ENCODE measurements at places on chromosomes 16 and 17.

GRCh38 chr16:49019081-49019633, 262.5 kb downstream of the CBLN1 start:
- peak; percentile 59 for DNase-seq

DNA sequence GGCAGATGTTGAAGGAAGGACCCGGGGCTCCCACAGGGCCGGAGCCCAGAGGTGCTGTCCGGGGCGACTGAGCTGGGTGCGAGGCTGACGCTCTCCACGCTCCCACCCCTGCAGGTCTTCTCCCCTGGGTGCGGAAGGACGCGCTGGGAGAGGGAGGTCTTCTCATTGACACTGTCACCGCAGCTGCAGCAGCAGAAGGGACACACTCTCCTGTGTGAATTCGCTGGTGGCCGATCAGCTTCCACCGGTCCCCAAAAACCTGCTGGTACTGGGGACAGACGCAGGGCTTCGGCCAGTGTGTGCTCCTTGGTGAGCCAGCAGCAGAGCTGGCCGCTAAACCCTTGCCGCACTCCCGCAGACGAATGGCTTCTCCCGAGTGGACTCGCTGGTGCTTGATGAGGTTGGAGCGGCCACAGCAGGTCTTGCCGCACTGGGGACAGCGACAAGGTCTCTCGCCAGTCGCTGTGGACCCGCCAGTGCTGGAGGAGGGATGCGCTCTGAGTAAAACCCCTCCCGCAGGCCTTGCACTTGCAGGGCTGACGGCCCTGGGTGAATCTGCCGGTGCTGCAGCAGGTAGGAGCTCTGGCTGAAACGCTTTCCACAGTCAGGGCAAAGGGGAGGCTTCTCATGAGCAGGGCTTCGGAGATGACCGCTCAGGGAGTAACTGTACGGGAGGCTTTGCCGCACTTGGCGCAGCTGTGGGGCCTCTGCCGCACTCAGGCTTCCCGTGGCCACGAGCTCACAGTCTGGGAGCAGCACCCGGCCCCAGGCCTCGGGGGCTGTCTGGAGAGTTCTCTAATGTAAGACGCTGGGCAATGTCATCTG, 6.2 kb downstream of the ZNF843 start:
- no peak for DNase-seq

DNA sequence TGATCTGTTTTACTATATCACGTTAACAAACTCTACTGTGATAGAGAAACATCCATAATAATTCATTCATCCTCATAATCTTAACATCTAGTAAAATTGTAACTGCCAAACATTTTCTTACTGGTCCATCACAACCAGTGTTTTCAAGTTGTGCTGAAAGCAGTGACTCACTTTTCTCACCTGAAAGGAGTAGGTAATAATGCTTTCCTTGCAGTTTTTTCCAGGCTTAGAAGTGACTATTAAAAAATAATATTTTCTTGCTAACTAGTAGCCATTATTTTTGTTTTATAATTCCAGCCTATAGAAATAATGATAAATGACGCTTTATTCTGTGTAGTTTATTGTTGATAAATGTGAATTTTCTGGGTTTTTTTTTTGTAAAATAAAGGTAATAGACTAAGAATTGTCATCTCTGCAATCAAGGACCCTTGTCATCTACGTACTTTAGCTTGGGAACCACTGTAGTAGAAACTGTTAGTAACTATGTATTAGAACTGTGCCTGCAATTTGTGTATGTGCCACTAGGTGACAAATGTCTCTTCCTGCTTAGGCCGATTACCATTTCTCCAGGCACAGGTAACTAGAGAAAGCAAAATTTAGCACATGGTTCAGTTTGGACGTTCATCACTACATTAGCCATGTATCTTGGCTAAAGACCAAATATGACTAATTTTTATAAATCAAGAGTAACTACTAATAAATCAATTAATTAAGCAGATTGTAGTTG, 409.4 kb upstream of the ERCC4 start:
- DNase-seq = no peak

GRCh38 chr17:74605361-74605760, 13.3 kb upstream of the CD300LD start:
- peak; percentile 63 for DNase-seq

- peak; percentile 10 for DNase-seq
These were observed 62.4 kb downstream of the STH start for GRCh38 chr17:46061435-46061834.

- DNase-seq = no peak
These were observed 45.3 kb downstream of the IL21R start for GRCh38 chr16:27447301-27447700.

DNA sequence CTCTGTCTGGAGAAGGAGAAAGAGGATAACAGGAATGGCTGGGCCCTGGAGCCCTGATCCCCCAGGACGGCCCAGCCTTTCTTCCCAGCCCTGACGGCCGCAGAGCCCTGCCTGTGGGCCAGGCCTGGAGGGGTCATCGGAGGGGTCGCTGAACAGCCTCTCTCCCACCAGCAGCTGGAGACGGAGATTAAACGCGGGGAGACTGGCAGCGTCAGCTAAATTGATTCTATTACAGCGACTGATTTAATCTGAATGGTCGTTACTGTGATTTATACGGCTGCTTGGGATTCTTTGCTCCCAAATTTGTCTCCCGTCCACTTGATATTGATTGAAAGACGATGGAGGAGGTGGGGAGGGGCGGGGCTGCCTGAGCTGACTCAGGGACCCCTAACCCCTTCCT, 7.1 kb upstream of the CDH15 start:
- DNase-seq = no peak

- DNase-seq = no peak
These were observed 38.3 kb upstream of the PRSS54 start for GRCh38 chr16:58332997-58333700.

DNA sequence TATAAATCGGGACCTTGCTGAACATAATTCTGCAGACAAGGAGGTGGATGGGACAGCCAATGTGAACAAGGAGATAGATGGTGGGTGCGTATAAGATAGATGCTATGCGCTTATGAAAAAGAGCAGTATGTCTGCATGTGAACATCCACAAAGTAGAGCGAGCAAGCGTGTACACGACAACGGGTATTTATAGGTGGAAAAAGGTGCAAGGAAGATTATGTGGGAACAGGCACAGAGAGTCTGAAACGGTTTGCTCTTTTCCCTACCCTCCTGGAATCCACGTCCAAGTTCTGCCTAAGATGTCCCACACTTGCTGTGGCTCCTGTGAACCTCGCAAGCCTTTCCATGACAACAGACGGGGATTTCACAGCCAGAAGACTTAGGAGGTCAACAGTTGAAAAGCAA, 43.0 kb downstream of the SNX11 start:
- DNase-seq = no peak

DNA sequence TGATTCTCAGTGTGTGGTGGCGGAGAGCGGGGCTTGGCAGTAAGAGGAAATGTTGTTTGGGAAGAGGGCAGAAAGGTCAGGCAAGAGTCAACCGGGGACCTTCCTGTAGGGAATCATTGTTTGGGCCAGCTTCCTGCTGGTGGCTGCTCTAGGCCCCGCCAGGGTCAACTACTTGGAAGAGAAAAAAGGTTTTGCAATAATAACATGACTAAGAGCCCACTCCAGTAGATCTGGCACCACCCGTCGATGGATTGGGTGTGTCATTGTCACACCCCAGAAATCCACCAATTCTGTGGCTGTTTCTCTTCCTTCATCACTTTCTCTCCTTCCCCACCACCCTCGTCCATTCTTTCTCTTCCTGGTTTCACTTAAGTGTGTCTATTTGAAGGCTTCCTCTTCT, 4.2 kb upstream of the KRT24 start:
- no peak for DNase-seq

- no peak for DNase-seq
These were observed 27.6 kb upstream of the ST6GALNAC2 start for GRCh38 chr17:76612977-76613851.

- DNase-seq = no peak
These were observed 38.5 kb downstream of the PGS1 start for GRCh38 chr17:78416791-78417530.

DNA sequence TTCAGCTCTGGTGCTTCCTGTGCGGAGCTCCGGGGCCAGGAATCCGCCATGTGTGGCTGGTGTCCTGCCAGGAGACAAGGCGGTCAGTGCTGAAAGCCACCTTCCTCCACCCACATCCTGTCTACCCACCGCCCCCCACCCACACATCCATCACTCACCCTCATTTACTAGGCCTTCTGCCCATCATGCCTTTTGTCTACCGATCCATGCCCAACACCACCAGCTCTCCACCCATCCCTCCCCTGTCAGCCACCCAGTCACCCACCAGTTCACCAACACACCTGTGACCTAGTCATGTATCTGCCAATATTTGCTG, 241.4 kb downstream of the KATNIP start:
- no peak for DNase-seq

DNA sequence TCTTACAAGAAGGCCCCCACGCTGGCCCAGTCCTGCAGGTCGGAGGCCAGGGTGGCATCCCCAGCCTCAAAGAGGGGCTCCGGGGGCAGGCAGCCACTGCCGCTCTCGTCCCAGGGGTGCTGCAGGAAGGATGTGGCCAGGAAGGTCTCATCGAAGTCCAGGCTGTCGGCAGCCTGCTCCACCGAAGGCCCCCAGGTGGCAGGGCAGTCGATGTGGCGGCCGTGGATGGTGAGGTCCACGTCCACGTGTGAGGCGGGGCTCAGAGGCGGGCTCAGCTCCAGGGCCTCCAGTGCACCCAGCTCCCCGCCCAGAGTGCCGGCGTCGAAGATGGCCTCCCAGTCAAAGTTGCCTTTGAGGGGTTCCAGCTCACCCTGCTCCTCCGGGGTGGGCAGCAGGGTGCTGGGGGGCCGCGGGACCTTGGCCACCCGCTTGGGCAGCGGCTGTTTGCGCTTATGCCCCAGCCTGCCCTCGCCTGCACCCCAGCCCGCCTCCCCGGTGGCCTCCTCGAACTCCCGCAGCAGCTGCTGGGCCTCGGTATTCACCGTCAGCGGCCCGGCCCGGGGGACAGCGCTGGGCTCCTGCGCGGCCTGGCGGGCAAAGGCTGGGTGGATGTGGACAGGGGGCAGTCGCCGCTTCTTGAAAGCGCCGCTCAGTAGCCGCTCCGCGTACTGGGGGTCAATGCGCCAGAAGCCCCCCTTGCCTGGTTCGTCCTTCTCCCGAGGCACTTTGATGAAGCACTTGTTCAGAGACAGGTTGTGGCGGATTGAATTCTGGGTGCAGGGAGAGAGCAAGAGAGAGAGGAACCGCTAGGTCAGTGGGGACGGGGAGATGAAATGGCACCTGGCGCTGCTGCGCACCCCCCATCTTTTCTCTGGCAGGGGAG, 3.5 kb downstream of the FOXJ1 start:
- DNase-seq = no peak

- no peak for DNase-seq
These were observed 393 bp downstream of the RNF166 start for GRCh38 chr16:88705801-88706228.

DNA sequence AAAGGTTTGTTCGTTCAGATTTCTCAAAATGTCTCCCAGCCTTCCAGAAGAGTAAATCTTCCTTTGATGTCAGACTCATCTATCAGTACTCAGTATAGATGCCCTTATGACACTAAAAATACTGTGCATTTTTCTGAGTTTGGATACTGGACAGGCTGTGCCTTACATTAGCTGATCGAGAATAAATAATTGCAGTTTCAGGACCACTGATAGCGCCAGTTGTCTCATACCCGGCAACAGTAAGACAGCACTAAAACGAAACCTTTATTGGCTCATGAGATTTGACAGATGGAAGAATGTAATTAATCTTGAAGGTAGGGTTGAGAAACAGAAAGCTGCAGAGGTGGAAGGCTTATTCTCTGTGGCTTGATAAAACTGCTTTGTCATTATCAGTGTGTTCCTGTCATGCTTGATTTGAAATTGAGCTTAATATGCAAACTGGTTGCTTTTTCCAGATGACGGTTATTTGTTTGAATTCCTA, 1.2 kb downstream of the ATP6V0A1 start:
- peak; percentile 59 for DNase-seq

DNA sequence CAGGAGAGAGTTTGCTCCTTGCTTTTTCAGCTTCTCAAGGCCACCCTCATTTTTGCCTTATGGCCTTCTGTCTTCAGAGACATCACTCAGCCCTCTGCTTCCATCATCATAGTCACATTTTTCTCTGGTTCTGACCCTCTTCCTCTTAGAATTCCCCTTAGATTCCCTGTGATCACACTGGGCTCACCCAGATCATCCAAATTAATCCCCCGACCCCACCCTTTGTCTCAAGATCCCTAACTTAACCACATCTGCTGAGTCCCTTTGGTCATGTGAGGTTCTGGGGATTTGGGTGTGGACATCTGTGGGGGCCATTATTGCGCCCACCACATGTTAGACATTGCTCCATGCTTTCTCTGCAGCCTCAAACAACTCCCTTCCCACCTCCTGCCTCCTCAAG, 323.4 kb downstream of the CPPED1 start:
- no peak for DNase-seq

DNA sequence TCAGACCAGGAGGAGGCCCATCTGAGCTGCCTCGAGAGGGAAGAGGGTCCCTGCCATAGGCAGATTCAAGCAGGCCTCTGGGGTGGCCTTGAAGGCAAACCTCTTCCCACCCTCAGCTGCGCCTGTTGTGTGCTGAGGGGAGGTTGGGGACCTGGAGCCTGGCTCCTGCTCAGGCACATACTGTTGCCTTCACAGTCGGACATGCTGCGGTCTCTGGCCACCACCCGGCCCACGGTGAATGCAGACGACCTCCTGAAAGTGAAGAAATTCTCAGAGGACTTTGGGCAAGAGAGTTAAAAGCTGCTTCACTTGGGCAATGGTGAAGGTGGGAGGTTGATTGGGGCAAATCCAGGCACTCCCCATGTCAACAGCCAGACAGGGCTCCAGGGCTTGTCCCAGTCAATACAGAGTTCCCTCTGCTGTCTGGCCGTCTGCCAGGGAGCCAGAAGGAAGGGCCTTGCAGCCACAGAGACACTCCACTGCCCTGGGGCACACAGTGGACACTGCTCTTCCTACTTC, 6.3 kb downstream of the PDF start:
- DNase-seq = no peak

DNA sequence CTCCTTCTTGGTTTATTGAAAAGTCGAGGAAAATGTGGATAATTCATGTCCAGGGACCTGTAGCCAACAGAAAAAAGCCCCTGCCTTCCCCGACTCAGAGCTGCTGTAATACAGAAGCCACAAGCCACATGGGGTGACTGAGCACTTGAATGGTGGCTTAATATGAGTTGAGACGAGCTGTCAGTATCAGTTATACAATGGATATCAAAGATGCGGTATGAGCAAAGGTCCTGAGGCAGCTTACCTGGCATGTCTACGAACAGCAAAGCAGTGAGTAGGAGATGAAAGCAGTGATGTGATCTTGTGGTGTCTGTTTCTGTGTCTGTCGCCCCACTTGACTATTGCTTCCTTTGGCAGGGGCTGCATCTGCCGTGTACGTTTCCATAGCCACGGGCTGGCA, 12.2 kb upstream of the RMI2 start:
- no peak for DNase-seq

- no peak for DNase-seq
These were observed 166.7 kb downstream of the XYLT1 start for GRCh38 chr16:17304106-17304490.

DNA sequence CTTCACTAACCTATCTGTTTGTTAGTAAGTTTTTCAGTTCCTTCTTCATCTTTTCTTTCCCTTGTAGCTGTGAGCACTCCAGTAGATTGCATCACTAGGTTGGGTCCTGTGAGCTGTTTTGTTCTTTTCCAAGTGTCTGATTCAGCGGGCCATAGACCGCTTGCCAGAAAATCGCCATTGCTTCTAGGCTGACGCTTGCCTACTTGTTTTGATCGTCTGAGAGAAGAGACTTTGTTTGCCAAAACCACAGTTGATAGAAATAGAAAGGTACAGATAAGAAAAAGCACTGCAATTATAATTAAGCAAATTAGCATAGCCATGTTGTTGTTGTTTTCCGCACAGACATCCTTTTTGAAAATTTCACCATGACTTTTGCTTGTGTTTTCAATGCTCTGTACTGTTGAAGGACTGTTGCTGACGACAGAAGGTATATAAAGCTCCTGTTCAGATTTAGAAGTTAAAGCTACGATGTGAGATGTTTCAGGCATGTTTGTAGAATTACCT, 3.1 kb downstream of the EVI2A start:
- DNase-seq = peak; percentile 63

Measured in fibroblast of upper back skin (primary cell).